COLO829 (cell line): ENCODE measurements at places on chromosomes 4 and X.
A peak's percentile ranks its signal among the peaks of the same experiment; 100 is the strongest.

GRCh38 chrX:46929439-46930261 lies 17.4 kb downstream of the JADE3 start:
- DNase-seq: no peak

DNA sequence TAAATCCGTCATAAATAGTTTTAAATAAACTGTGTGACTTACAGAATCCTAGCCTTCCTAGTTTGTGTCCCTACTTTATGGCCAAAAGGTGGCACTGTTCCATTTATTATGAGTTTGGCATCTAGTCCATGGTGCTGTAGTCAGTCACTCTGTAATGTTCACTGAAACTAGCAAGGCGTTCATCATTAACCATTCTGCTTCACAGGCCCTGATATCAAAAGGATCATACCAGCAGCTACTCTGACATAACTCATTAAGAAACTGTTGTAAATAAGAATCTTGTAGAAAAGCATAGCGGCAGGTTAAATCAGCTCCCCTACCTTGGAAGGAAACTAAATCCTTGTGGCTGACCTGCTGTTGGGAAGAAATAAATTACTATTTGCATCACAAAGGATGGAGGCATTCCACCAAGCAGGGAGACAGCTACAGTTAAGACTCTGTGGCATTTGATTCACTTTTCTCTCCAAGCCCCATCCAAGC lies 919.6 kb upstream of the DIAPH2 start:
- DNase-seq: peak; percentile 14

- DNase-seq: no peak
Measured at GRCh38 chrX:1534301-1535168, 2.5 kb downstream of the P2RY8 start.

DNA sequence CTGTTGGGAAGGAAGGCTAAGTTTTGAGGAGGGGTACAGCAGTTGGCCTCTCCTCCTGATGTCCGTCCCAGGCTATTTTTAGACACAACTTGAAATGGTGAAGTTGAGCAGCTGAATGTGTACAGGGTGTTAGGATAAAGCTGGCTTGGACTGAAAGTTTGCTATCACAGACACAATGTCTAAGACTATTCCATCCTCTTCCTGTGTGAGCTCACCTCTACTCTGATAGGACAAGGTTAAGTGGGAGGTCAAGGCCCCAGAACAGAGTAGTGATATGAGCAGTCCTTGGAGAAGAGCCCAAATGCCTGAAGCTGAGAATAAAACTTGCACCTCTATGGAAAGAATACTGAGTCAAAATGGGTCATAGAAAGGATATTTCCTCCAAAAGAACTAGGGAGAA lies 4.1 kb downstream of the ATP1B4 start:
- no peak for DNase-seq

- no peak for DNase-seq
Measured at GRCh38 chr4:57764856-57765255, 654.7 kb upstream of the IGFBP7 start.

- peak; percentile 3 for DNase-seq
Measured at GRCh38 chrX:11407331-11408108, 114.3 kb downstream of the AMELX start.

GRCh38 chr4:19562456-19562855 lies 689.2 kb upstream of the SLIT2 start:
- no peak for DNase-seq

DNA sequence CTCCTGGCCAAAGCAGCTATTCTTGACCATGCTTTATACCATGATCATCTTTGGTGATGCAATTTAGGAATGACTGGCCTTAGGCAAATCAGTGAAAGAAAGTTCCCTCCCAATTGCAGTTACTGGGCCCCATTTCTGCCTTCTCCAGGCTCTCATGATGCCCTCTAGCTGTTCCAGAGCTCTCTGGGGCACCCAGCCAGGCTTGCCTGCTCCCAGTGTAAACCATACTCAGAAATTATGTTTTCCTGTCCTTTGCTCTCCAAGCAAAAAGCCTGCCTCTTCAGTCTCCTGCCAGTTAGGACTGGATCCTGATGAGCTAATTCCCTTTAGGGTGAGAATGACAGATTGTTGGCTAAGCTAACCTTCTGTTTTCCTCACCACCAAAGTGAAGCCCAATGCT lies 85.3 kb upstream of the RBPJ start:
- DNase-seq: no peak

DNA sequence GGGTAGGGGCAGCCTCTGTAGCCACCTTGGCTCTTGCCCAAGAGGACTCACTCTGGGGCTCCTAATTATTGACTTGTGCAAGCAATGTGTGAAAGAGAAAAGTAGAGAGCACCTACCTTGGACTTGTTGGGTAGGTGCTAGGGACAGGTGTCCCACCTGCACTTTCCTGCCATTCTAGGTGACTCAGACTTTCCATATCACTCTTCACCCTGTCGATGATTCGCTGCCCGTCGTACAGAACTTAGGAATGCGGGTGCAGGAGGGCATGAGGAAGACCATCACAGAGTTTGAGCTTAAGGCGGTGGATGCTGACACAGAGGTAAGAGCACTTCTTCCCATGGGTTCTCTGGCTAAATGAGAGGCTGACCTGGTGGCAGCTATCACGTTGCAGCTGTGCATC lies 87.3 kb upstream of the ANXA3 start:
- no peak for DNase-seq

DNA sequence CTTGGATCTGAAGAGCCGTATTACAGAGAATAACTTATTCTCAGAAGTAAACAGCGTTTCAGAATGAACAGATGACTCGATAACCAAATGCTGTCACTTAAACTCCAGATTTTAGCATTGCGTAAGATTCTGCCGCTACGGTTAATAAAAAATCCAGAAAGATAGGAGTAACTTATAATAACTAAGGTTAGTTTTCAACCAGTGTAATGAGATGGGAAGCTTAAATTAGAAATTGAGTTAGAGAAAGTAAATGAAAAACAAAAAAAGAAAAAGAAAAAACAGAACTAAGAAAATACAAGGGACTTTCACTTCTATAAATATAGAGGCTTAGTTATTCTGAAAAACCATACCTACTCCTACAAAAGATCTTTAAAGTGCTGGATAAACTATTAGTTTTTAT lies 13.1 kb upstream of the PARM1 start:
- no peak for DNase-seq
